ENCODE measurements at places on chromosomes 11 and 22. TPM values are rescaled to one million over a fixed set of nuclear protein-coding genes. Genes with fewer than 3 reads are reported as not detected.
A peak's percentile ranks its signal among the peaks of the same experiment; 100 is the strongest.

DNA sequence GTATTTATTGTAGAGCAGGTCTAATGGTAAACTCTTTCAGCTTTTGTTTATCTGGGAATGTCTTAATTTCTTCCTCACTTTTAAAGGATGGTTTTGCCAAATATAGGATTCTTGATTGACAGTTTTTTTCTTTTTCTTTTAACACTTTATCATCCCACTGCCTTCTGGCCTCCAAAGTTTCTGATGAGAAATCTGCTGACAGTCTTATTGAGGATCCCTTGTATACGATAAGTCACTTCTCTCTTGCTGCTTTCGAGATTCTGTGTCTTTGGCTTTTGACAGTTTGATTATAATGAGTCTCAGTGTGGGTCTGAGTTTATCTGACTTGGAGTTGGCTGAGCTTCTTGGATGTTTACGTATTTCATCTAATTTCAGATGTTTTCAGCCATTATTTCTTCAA is 6.7 kb upstream of the TSKU start:
- DNase-seq = no peak

- DNase-seq = no peak
These were observed 30.9 kb downstream of the ANO1 start for GRCh38 chr11:70109006-70109405.

GRCh38 chr11:47342036-47342803 is 10.3 kb downstream of the MYBPC3 start:
- no peak for DNase-seq

Gene ARL14EP
- polyA plus RNA-seq = 48.4 TPM

DNA sequence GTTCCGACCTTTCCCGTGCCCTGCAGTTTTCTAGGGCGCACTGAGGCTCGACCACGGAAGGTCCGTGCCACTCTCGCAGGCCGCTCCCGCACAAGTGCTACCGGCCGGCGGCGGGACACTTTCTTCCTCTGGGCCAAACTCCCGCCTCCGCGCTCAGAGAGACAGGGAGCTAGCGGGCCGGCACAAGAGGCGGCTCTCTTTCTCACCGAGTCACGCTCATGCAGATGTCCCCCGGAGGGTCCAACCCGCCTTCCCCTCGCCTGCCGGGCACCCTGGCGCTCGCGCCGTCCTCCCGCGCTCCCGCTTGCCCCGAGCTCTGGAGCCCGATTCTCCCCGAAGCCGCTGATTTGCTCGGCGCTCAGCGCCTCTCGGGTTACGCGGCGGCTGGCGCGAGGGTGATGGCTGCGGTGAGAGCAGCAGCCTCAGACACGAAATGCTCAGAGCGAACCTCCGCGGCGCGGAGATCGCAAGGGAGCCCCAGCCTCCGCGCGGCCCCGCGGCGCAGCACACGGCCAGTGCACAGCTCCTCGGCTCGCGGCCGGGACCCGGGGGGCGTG is 1.0 kb downstream of the LMO1 start:
- peak; percentile 50 for DNase-seq

GRCh38 chr11:117664897-117665296 is 132.1 kb downstream of the DSCAML1 start:
- DNase-seq = no peak

DNA sequence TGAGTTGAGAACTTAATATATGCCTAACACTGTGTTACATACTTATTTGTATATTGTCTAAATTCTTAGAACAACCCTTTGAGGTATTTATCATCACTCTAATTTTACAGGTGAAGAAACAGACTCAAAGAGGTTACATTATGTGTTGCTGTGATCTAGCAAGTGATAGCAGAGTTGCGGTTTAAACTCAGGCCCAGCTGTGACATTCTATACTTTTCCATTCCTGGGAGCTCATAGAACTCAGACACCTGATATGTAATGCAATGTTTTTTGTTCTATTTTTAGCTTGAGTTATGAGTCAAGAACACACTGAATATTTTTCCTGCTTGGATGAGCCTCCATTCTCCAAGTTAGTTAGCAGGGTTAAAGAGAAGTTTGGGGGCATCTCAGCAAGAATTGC is 449.7 kb upstream of the DDI1 start:
- no peak for DNase-seq

DNA sequence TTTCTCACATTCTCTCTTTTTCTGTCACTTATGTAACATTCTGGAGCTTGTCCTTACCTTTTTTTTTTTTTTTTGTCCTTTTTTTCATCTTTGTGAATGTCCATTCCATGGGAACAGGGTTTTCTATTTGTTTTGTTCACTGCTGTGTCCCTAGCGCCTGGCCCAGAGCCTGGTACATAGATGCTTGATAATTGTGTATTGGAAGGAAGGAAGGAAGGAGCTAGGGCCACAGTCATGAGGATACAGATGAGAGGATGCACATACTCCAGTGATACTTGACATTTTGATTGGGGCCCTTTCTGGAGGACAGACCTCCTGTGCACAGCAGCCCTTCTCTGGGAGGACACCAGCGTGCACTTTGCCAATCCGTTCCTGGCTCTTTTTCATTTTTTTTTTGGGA is 68.9 kb downstream of the KIAA1671 start:
- DNase-seq = no peak

DNA sequence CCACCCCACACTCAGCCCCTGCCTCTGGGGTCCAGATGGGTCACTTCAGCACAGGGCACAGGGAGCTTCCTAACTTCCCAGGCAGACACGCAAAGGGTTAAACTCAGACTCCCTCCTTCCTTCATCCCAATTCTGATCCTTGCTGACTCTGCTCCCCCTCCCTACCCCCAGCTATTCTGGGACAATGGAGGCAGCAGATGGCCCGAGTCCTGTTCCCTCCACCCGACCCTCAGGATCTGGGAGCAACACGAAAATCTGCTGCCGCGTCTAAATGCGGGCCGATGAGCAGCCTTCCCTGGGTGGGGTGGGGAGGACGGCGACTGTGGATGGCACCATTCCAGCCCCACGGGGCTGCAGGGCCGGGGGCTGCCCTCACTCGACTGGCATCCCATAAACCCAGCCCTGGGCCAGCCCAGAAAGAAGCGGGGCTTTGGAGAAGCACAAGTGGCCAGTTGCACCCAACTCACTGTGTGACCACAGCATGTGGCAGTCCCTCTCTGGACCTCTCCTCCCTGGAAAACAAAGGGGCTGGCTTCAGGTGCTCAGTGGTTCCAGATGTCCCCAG is 18.7 kb downstream of the MFNG start:
- DNase-seq = no peak

- no peak for DNase-seq
These were observed 24.2 kb upstream of the MUC5B start for GRCh38 chr11:1198561-1199240.

Gene ACTN3
- 0.24 TPM for polyA plus RNA-seq
